ENCODE measurements at places on chromosomes 2 and 18. TPM values are rescaled to one million over a fixed set of nuclear protein-coding genes. Genes with fewer than 3 reads are reported as not detected.

Gene CRACDL
- polyA plus RNA-seq = 2.6 TPM

Gene FBLN7
- 9.8 TPM for polyA plus RNA-seq

Gene ATP9B
- polyA plus RNA-seq = 32.1 TPM

Gene CXCR1
- not detected for polyA plus RNA-seq

Gene AP1S3
- 17.8 TPM for polyA plus RNA-seq

Gene NAPG
- 26.3 TPM for polyA plus RNA-seq

Gene MFSD2B
- 4.9 TPM for polyA plus RNA-seq

Gene REG3G
- polyA plus RNA-seq = not detected

Gene RTP5
- polyA plus RNA-seq = not detected

Gene POTEC
- polyA plus RNA-seq = not detected

Gene DSEL
- polyA plus RNA-seq = 20.1 TPM

Gene MYO7B
- 24.5 TPM for polyA plus RNA-seq

DNA sequence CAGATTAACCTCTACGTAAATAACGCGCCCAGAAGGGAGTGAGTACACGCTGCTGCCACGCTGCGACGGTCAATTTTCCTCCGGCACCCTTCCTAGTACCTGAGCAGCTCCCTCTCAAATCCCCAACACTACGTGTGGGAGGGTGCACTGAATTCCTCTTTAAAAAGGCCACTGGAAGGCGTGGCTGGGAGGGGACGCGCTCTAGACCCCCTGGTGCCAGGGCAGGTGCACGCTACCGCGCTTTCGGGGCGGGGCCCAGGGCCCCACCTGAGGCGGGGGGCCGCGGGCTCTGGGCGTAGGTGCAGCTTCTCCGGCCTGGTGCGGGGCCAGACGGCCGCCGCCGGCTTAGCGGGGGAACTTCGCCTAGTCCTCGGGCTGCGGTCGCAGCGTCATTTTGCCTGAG lies 668 bp upstream of the ANKRD12 start:
- DNase-seq = no peak

- DNase-seq = no peak
Measured at GRCh38 chr2:150410809-150411208, 76.7 kb downstream of the RND3 start.

DNA sequence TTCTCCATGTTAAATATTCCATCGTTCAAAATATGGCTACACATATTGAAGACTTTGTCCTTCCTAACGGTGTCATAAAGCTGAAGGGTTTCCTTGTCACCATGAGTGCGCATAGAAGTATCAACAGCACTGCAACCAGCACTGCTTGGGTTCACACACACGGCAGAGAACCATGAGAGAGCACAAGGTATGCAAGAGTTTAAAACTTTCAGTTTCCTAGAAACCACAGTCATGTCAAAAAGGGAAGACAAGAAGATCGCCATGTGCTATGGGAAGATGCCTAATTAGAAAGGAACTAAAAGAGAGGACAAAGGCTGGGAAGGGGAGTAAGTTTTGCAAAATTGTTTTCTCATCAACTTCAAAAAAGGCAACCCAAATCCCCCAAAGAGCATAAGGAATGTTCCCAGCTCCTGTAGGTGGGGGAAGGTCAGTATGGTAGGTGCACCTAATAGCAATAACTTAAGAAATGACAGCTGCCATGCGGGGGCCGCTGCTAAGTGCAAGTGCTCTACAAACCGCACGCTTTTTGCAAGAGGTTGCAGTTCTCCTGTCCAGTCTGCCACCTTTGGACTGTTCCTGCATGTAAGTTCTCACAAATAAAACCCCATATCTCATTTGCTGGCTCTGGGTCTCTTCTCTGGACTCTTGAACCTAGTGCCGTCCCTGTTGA lies 136.8 kb downstream of the TMEM163 start:
- DNase-seq = no peak

- no peak for DNase-seq
Measured at GRCh38 chr2:16958266-16958665, 292.6 kb upstream of the CYRIA start.

DNA sequence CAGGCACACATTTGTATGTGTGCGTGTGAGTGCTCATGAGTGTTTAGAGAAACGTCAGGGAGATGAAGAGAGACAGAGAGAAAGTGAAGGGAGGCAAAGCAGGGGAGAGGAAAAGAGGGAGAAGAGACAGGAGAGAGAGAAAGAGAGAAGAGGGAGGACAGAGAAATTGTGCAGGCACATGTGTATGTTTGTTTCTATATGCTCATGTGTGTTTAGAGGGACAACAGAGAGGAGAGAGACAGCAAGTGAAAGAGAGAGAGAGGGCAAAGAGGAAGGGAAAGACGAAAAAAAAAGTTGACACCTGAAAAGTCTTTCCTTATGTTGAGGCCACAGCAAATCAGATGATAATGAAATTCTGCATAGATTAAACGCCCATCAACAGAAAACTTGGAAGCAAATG lies 541.1 kb downstream of the TNS1 start:
- no peak for DNase-seq

DNA sequence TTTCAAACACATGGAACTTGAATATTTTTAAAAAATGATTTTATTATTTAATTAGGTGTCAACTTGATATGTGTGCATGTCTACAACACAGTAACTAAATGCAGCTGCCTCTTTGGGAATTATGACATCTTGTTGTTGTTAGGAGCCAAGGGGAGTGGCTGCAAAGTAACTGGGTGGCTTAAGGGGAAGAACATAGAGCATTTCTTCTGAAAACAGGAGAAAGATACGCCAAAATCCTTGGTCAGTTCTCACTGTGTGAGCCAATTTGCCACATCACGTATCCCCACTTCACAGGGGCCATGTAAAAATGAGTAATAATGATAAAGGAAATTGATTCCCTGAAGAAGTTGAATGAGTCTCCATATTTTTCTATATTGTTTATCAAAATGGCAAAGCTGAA lies 309.8 kb upstream of the COL3A1 start:
- no peak for DNase-seq

DNA sequence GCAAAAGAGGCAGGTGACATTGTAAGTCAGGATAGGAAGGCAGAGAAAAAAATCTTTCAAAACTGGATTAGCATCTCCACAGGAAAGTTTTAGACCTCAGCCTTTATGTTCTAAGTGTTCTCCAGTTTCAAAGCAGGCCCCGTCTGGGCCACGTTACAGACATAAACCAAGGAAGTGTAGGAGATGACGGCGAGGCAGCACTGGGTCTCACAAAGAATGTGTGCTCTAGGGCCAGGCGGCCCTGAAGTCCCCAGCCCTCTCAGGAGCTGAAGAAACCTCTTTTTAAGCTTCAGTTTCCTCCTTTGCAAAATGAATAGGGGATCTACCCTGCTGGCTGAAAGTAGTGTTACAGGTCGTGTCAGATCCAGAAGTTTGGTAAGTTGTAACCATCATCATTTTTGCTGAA lies 81.7 kb downstream of the SPRED2 start:
- no peak for DNase-seq

DNA sequence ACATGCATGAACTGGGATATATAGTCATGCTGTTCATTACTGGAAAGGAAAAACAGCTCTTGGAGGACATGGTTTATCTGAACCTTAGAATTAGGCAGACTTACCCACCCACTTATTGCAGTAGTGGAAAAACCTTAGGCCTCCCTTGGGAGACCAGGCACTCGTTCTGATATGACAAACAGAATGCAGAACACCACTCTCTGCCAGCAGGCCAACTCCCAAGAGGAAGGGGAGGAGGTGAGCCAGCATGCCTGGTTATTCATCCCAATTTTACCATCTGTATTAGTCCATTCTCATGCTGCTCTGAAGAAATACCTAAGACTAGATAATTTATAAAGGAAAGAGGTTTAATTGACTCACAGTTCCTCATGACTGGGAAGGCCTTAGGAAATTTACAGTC lies 17.5 kb downstream of the C18orf63 start:
- no peak for DNase-seq

DNA sequence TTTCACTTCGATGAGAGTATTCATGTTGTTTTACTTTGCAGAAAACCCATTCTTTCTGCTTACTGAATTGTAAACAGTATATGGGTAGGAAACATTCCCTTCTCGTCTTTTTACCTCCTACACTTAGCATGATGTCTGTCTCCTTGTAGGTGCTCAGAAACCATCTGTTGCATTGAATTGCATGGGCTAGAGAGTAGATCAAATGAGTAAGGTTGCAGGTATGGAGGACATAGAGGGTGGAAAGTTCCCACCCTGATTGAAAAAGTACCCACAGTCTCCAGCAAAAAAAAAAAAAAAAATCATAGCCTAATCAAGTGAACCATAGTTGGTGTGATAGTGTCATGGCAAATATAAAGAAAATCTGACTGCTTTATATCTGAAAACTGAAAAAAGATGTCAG lies 1.7 kb downstream of the CYTIP start:
- no peak for DNase-seq

GRCh38 chr2:67752199-67752598 lies 310.6 kb downstream of the C1D start:
- no peak for DNase-seq

GRCh38 chr2:79711098-79711497 lies 198.2 kb downstream of the CTNNA2 start:
- no peak for DNase-seq

GRCh38 chr18:38619129-38619528 lies 1053.5 kb upstream of the CELF4 start:
- no peak for DNase-seq

- DNase-seq = no peak
Measured at GRCh38 chr2:11945139-11946126, 199.0 kb downstream of the LPIN1 start.

DNA sequence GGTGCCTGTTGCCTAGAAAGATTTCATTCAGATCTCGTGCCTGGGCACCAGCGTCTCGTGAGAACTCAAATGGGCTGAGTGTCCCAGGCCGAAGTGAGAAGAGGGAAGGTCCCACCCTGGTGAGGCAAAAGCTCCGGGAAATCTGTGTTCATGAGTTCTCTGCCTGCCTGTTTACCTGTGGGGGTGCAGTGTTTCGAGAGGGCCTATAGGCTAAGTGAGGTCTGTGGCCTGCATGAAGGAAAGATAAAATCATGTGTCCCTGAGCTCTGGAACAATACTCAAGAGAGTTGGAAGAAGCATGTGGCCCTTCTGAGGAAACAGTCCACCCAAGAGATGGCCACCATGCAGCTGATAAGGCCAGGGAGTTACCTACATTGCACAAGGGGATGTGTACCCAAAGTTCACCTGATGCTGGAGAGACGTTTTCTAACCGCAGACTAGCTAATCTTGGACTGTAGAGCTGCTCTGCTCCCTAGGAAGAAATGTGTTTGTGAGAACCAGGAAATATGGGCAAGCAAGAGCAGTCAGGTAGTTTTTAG lies 63.5 kb upstream of the ST3GAL5 start:
- no peak for DNase-seq

DNA sequence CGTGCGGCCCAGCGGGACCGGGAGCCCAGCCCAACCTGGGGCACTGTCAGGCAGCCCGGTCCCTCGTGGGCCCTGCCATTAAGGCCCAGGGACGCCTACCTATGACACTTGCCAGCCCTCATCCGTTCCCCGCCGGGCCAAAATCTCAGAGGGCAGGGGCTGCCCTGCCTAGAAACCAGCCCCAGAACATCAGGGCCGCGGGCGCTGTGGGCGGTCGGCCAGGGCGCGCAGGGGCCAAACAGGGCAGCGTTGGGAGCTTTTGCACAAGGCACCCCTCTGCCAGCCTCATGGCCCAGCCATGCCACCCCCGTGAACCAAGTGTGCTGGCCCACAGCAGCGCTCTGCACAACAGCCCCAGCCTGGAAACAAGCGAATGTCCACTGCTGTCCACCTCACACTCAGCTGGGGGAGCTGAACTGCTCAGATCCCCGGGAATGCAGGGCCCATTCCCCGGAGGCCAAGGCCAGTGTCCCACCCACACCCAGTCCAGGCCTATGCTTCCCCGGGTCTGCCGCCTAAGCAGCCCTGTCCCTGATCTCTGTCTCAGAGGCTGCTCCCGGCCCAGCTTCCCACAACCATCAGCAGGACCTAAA lies 3.5 kb upstream of the NEURL3 start:
- DNase-seq = no peak

DNA sequence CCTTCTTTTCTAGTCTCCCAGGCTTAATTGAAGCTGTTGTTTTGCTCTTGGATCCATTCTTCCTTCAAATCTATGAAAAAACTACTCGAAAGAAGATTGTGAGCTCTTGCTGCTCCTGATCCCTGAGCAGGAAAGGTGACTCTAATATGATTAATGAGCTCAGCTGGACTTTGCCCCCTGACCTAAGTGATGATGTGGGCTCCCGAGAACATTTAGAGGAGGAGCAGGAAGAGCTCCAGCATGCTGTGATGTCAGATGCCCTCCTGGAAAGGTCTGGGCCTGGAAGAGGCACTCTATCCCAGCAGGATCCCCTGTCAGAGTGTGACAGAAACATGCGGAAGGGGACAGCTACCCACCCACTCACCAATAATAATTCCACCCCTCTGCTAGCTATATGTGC lies 117.9 kb upstream of the PELI1 start:
- DNase-seq = no peak

- DNase-seq = no peak
Measured at GRCh38 chr2:138711812-138712211, 68.4 kb downstream of the NXPH2 start.

DNA sequence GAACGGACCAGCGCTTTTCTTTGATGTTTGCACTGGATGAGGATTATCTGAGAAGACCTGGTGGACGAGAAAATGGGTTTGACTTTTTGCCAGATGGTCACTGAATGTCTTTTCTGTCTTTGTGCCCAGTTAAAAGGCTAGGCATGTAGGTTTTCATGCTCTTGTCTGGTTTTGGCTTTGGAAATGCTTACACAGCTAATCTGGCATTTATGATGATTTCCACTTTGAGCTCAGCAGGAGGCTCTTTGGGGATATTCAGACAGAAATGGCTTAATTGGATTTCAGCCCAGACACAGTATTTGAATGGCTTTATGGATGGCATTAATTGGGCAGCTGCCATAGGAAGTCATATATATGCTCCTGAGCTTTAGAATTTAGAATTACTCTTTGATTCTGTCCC lies 59.6 kb downstream of the NCK2 start:
- DNase-seq = no peak

GRCh38 chr2:237065071-237065377 lies 20.7 kb upstream of the COPS8 start:
- no peak for DNase-seq

- DNase-seq = no peak
Measured at GRCh38 chr2:171247741-171248662, 87.3 kb upstream of the TLK1 start.

DNA sequence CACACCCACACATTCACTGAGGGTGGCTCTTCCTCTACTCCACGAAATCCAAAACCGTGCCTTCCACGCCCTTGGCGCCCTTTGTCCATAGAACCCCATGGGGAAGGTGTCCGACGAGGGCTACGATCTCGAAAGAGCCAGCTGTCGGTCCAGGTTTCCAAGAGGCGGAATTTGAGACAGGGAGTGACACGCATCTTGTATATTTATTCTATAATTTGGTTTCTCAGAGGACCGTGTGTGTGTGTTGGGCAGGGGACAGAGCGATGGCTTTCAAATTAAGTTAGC lies 726 bp downstream of the C2orf69 start:
- DNase-seq = no peak

GRCh38 chr2:158269143-158269542 lies 167.5 kb downstream of the UPP2 start:
- no peak for DNase-seq

DNA sequence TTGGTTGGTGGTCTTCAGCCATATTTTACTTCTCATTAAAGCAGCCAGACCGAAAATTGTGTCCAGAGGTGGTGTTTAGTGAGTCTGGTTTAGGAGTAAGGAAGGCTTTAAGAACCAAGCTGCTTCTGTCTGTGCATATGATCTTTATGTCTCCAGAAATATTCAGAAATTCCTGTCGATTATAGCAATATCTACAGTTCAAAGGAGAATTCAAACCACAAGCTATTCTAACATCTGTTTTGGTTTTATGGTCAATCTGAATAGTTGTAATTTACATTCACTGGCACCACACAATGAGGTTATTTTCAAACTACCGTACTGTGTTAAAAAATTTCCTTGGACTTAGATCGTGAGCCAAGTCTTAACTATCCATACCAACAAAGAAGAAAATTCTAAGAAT lies 11.3 kb downstream of the UPP2 start:
- no peak for DNase-seq

Data from left renal pelvis (tissue), 4 donors.